ENCODE measurements at places on chromosomes 5 and 9.

DNA sequence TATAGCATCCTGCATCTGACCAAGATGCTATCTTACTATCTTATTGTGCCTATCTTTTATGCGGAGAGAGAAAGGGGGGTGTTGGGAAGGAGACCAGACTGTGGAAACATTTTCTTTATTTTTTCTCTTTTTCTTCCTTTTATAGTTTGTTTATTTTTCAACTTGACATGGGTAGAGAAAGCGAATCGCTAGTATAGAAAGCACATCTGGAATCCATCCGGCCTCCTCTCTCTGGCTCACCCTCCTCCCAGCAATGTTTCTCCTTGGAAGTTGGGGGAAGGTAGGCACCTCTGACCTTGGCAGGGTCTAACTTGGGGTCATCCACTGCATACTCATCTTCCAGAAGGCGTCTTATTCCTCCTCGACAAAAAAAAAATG is 3.9 kb downstream of the S1PR3 start:
- DNase-seq = no peak

- no peak for DNase-seq
Measured at GRCh38 chr5:116237917-116238500, 153.2 kb downstream of the COMMD10 start.

- no peak for DNase-seq
Measured at GRCh38 chr9:23811633-23812032, 14.4 kb downstream of the ELAVL2 start.

- no peak for DNase-seq
Measured at GRCh38 chr9:124344291-124345050, 70.8 kb downstream of the PSMB7 start.

DNA sequence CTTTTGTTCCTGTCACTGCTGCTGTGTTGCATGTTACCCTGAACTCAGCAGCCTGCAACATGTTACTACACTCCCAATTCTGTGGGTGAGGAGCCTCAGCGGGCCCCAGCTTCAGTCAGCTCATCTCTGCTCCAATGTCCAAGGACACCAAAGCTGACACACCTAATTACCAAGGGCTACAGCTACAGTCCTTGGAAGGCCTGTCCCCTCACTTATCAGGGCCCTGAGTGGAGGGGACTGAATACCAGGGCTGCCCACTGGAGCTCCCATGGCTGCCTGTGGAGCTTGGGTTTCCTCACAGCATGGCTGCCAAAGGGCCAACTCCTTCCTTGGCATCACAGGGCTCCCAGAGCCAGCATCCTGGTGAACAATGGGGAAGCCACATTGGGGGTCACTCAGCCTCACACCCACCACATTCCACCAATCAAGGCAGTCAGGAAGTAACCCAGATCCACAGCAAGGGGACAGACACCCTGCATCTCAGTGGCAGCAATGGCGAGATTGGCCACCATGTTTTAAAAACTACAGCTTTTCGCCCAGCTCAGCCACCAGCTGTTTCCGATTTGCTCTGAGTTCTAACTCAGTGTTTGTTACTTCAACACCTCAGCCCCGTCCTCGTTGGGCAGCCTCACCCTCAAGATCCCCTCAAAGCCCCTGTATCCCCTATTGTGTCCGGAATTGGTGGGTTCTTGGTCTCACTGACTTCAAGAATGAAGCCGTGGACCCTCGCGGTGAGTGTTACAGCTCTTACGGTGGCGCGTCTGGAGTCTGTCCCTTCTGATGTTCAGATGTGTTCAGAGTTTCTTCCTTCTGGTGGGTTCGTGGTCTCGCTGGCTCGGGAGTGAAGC is 18.9 kb downstream of the SEMA4D start:
- no peak for DNase-seq

DNA sequence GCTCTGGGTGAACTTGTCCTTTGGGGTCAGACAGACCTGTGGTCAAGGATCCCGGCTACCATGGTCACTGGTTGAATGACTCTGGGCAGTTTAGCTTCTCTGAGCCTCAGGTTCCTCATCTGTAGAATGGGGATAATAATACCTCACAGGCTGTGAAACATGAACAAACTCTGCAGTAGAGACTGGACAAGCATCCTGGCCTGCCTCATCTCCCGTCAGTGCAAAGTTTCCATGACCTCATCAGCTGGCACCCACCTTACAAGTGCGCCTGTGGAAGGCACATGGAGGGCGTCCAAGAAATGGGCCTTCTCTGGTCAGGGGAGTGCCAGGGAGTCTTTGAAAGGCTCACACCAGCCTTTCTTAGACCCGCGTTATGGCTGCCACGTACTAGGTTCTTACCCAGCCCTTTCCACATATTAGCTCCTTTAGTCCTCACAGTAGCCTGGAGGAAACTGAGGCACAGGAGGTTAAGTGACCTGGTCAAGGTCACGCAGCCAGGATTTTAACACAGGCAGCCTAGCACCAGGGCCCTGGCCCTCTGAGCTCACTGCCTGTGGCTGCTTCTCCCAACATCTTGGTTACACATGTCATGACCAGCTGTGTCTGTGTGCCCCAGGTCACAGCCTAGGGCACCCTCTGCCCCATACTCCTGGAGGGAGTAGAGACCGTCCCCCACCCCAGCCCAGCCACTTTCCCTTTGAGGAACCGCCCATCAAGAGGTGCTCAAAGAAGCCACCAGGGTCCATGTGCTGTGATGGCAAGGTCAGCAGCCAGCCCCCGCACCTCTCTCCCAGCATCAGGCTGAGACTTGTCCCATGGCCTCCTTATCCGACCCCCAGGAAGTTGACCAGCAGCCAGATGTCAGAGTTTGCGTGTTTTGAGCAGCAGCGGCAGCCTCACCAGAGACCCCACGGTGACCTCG is 39.4 kb upstream of the RPL26L1 start:
- no peak for DNase-seq

- no peak for DNase-seq
Measured at GRCh38 chr5:177256296-177256695, 47.2 kb downstream of the RAB24 start.

DNA sequence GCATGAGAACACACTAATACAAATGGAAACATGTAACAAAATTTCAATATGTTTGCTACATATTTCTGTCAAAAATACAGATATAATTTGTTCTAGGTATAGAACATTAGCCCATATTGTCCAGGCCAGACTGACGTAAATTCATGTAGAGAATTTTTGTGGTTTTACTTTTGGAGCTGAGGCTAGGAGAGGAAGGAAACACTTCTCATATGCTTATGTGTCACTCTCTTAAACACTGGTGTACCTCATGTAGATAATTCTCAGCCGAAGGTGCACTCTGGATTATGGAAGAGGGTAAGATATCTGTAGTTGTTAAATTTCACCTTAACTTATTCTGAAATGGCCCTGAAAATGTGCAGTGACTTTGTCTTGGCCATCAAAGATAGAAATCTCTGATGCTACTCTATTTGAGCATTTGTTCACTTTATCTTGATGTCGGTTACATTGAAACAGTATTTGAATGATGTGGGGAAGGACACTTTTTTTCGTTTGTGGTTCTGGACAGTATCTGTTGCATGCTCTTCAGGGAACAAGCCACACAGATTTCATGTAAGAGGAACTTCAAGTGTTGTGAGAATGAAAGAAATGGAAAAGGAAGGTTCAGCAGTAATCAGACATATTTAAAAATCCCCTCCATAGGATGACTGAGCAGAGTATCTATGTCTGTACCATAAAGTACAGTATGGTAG is 202.7 kb downstream of the SPATA31D1 start:
- no peak for DNase-seq
